GM04503 (cell line): ENCODE measurements at places on chromosomes 2 and 18.

DNA sequence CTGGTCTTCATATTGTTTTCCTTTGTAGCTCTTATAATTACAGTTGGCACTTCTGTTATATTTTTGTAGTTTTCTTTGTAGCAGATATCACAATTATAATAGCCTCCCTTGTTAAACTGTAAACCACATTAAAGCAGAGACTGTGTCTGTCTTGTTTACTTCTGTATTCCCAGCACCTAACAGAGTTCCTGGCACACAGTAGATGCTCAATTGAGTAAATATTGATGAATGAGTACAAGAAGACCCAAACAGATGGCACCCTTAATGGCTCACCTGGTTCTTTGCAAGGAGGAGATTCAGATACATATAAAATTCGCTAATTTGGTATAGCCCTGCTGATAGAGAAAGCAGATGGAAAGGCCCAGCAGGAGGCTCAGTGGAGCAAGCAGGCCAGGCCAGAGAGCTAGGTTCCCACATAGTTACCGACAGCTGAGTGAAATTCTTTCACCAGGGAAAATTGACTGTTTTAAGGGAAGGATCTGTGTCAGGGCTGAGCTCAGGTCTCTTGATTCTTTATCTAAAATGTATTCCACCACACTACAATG, 120.1 kb downstream of the NUP35 start:
- no peak for DNase-seq

GRCh38 chr2:47336259-47337238, 66.4 kb upstream of the MSH2 start:
- no peak for DNase-seq

DNA sequence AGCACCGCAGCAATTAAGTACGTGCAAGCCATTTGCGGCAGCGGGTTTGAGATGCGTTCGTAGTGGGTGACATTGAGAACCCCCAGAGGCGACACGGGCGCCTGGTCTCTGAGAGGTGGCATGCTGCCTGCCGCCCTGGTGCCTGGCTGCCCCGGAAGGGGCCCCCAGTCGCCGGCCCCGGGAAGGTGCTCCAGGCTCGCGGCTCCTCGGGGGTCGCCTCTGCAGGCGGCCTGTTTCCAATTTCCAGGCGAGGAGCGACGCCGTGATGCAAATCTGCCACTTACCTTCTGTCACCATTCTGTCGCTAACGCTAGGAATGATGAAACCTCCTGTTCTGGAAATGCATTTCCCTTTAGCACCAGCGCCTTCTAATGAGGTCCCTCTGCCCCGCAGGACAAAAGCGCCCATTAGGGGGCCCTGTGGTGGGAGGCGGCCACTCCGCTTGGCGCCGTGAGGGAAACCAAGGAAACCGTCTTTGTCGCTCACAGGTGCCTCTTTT, 13.0 kb downstream of the KIF5C start:
- DNase-seq: no peak

- DNase-seq: no peak
Observed at GRCh38 chr2:223597076-223597475, 5.1 kb downstream of the SCG2 start.

DNA sequence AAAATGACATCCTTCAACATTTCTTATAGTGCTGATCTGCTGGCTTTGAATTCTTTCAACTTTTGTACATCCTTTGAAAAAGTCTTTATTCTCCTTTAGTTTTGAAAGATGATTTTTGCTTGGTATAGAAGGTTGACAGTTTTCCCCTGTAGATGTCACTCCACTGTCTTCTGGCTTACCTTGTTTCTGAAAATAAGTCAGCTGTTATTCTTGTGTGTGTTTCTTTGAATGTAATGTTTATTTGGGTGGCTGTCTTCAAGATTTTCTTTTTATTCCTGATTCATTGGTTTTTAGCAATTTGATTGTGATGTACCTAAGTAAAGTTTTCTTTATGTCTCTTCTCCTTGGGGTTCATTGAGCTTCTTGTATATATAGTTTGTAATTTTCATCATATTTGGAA, 47.6 kb downstream of the ACTR3 start:
- DNase-seq: no peak

DNA sequence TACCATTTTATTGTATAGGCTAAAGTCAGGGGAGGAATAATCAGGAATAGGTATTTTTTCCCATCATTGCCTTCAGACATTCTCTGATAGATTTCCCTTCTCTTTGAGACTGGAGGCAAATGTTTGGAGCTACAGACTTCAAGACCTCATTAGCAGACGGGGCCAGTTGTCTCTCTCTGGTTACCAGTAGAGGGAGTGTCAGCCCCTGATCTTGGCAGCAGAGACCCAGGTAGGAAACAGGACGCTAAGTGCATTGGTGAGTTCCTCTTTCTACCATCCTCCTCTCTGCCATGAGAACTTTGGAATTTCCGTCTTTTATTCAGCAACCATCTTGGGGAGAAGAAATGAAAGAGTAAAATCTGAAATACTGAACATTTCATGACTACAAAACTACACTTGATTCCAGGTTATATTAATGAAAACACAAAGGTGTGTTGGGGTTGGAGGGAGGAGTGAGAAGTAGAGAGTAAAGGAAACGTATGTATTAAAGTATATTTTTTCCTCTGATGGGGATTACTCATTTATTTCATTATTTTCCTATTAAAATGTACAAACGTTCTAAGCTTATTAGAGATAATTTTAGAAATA, 186.2 kb upstream of the GCFC2 start:
- DNase-seq: no peak

DNA sequence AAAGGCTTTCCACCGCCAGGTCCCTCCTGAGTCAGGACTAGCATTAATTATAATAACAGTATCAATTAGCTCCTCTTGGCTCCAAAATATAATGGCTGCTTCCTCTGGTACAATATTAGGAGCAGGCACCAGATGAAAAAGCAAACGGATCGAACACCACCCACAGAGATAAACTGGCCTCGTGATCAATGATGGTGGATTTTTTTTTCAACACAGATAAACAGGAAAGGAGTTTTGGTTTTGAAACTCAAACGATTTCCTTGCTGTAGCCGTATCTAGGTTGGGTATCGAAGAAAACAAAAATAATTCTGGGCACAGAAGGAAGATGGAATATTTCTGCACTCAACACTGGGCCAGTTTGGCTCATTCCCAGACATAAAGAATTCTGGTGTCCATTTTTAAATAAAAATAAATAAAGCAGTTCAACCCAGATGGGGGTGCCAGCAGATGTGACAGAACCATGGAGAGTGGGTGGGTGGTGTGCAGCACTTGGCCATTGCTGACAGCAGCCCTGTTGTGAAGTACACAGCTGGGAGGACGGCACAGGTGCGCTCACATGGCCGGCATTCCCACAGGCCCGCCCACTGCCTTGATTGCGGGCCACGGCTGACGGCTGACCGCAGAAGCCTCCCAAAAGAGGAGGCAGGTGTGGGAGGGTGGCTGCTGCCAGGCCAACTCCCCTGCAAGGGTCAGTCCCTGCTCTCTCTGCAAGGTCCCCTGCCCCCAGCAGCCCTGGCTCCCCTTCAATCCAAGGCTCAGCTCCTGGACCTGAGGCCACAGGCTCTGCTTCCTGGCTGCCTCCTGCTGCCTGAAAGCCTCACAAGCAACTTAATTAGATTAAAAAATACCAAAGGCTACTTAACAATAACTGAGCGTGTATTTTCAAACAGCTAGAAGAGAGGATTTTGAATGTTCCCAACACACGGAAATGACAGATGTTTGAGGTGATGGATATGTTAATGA, 351.9 kb upstream of the ID2 start:
- no peak for DNase-seq

GRCh38 chr2:241009601-241010530, 11.4 kb downstream of the SNED1 start:
- DNase-seq: peak; percentile 45

- no peak for DNase-seq
Observed at GRCh38 chr18:14999085-14999975, 251.4 kb downstream of the ANKRD30B start.

DNA sequence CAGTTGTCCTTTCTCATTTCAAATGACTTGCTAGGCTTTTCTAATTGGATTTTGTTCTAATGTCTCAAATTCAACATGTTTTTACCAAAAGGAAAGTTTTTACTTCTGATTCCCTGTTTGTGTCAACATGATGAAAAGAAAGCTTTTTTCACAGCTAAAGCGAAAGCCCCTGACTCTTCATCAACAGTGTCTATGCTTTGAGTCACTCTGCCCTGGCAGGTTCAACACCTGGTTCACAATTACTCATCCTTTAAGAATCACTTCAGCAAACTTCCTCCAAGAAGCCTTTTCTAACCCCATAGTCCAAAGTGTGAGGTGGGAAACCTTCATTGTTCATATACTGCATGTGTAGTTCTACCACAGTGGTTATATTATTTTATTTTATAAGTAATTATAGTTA, 7.6 kb upstream of the DSG2 start:
- DNase-seq: no peak

GRCh38 chr2:19536136-19536535, 177.7 kb upstream of the OSR1 start:
- no peak for DNase-seq

- no peak for DNase-seq
Observed at GRCh38 chr2:180150606-180151005, 143.5 kb upstream of the CWC22 start.

- DNase-seq: no peak
Observed at GRCh38 chr18:38421021-38421420, 855.4 kb upstream of the CELF4 start.

- no peak for DNase-seq
Observed at GRCh38 chr2:238256594-238257104, 16.8 kb upstream of the HES6 start.

DNA sequence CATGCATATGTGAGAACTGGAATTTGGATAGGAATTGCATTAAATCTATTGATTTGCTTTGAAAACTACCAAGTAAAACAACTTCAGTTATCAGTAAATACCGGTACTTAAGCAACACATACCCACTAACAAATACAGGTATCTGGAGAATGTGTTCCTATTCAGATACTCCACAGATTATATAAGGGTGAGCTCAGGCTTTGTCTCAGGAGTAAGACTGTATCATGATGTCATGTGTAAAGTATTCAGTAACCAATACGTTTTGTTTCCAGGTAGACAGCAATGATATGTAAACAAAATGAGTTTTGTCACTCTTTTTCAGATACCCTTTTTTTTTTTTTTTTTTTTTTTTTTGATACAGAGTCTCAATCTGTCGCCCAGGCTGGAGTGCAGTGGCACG, 74.8 kb downstream of the DSC3 start:
- no peak for DNase-seq

DNA sequence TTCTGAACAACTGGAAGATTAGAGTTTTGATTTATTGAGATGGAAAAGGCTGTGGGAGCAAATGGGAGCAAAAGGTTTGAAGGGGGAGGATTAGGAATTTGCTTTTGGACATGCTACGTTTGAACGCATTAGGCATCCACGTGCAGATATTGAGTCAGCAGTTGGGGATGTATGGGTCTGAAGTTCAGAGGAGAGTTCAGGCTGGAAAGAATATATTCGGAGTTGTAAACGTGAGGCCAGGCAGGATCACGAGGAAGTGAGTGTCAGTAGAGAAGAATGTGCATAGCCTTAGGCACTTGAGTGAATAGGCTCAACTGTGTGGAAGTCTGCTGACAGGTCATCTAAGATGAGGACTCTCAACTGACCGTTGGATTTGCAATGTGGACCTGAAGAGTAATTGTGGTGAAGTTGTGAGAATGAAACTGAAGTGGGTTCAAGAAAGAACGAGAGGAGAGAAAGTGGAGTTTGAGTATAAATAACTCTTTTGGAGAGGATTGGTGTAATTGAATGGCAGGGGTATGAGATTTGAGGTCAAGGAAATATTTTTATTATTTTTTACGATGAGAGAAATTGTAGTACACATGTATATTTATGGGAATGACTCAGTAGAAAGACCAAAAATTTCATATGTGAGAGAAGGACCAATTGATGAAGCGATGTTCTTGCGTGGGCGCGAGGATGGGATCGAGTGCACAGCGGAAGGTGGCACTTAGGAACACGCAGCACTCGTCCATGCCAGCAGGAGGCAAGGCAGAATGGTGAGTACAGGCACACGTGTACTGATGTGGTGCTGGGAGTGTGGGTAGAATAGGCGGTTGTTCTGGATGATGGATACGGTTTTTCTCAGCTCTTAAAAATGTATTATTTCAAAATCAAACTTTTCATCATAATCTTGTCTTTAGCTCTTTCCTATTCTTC, 40.5 kb upstream of the POLE4 start:
- peak; percentile 91 for DNase-seq

- DNase-seq: no peak
Observed at GRCh38 chr2:55045780-55046179, 4.5 kb downstream of the RTN4 start.

- DNase-seq: no peak
Observed at GRCh38 chr2:241636182-241637017, 558 bp downstream of the THAP4 start.

DNA sequence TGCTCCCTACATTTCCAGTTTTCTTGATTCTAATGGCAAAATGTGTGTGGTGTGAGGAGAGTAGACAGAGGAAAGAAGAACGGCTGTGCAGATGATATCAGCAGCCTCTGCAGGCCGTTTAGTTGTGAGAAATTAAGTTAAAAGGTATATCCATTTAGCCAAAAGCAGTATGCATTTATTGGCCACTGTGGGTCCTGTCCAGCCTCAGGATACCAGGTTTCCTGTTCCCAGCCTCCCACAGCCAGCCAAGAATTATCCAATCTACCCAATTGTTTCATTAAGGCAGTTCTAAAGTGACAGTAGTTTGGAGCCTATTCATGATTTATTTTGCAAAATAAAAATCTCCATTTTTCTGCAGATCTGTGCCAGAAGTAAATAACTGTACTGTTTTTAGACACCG, 107.5 kb downstream of the TMEM18 start:
- DNase-seq: no peak

GRCh38 chr2:148876202-148876594, 1.2 kb downstream of the KIF5C start:
- no peak for DNase-seq

- no peak for DNase-seq
Observed at GRCh38 chr2:10215393-10215935, 87.2 kb upstream of the HPCAL1 start.

- no peak for DNase-seq
Observed at GRCh38 chr18:13180614-13181375, 37.8 kb upstream of the LDLRAD4 start.

DNA sequence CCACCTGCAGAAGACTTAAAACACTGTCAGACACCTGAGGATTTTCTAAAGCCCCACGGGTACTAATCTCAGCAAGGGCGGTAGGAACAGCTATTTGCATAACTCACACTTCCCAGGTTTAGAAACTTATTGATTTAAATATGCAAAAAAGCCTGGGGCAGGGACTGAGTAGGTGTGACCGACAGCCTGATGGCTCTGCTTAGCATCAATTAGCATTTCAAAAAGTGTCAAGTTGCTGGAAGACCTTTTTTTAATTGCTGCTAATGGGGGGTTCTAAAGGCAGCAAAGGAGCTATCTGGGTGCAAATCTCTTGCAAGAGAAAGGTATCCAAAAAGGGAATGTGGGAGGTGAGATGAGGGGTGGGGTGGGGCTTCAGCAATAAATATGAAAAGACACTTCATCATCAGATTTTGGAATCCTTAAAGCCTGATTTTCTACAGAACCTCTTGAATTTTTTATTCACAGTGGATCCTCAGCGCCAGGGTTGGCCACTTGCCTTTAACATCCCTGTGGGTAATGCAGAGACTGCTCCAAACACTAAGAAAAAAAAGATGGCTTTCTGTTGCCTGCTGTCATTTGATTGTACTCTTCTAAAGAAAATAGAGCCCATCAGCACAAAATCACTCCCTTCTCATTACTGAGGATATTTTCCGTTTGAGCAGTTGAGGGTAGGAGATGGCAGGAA, 121.1 kb upstream of the RMP24 start:
- no peak for DNase-seq
